SK-MEL-5 (cell line): ENCODE measurements at places on chromosomes 2 and 18. TPM values are rescaled to one million over a fixed set of nuclear protein-coding genes. Genes with fewer than 3 reads are reported as not detected.

GRCh38 chr2:106307860-106308259 lies 113.8 kb upstream of the UXS1 start:
- no peak for DNase-seq

GRCh38 chr2:150465703-150466569 lies 21.5 kb downstream of the RND3 start:
- DNase-seq = no peak

DNA sequence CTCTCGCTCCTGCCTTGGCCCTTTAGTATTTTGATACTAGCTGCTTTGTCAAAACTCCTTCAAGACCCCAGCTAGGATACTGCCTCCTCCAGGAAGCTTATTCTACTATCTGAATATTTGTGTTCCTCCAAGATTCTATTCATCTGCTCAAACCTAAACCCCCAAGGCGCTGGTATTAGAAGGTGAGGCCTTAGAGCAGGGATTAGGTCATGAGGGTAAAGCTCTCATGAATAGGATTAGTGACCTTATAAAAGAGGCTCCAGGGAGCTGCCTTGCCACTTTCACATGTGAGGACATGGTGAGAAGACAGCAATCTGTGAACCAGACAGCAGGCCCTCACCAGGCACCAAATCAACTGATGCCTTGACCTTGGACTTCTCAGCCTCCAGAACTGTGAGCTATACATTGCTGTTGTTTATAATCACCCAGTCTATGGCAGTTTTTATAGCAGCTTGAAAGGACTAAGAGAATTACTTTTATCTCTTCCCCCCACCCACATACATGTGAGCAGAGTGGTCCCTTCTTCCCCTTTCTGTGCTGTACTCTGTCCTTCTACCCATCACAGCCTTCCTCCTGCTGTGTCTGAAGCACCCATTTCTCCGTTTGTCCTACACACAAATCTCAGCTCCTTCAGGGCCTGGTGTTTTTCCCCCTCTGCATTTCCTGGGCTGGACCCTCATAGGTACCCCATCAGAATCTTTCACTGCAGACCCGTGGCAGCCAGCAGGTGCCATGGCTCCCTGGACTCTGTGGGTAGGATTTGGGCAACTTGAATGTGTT lies 54.5 kb downstream of the HS1BP3 start:
- DNase-seq = peak; percentile 47

- DNase-seq = no peak
Observed at GRCh38 chr18:22900558-22901238, 32.4 kb upstream of the RBBP8 start.

UGT1A10 gene
- total RNA-seq = not detected in 2 replicates

SERPINB4 gene
- total RNA-seq = not detected in 2 replicates
